ENCODE measurements at places on chromosomes 7 and 10.

DNA sequence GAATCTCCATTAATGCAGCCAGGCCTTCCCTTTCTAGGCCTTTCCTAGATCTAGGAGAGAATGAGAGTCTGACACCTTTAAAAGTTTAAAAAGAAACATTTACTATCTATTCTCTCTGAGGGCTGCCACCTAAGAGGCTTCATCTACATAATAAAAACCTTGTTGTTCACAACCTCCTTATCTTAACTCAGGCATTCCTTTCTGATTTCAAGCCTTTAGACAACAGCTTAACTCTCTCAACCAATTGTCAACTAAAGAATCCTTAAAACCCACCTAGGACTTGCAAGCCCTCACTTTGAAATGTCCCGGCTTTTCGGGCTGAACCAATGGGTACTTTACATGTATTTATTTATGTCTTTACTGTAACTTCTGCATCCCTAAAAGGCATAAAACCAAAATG is 64.3 kb upstream of the RET start:
- DNase-seq = no peak

GRCh38 chr10:62433181-62433692 is 59.1 kb downstream of the ZNF365 start:
- peak; percentile 50 for DNase-seq

GRCh38 chr7:151306860-151307259 is 34.8 kb upstream of the NUB1 start:
- no peak for DNase-seq

- no peak for DNase-seq
Measured at GRCh38 chr10:86375204-86375603, 8.6 kb upstream of the GRID1 start.

GRCh38 chr7:139720186-139720585 is 57.6 kb downstream of the HIPK2 start:
- no peak for DNase-seq

DNA sequence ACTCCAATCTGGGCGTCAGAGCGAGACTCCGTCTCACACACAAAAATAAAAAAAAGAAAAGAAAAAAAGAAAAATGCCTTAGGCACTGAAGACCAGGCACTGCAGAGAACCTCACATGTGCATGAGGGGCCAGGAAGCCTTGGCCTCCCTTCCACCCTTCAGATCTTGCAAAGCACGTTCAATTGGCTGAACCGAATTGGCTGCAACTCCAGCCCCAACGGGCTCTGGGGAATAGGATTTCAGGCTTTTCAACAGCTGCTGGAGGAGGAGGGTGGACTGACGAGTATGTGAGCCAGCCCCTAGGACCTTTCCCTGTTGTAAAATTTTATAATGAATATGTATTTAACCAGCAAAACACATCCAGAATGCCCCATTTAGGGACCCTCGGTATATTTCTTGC is 16.7 kb downstream of the TMEM120A start:
- no peak for DNase-seq

DNA sequence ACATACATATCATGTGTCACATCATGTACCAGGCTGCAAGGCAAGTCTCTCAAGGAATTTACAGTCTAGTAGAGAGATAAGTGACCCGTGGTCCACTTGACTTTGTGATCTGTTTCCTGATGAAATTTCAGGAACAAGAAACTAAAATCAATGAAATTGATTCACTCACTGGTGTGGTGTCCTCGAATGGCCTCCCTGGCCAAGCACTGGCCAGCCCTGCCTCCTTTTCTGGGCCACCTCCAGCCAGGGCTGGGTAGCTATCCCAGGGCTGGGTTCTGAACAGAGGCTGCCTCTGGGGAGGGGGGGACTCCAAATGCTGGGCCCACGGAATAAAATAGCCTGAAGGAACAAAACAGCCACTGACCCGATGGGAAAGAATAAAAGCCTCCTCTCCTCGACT is 182.2 kb downstream of the HERPUD2 start:
- DNase-seq = no peak

DNA sequence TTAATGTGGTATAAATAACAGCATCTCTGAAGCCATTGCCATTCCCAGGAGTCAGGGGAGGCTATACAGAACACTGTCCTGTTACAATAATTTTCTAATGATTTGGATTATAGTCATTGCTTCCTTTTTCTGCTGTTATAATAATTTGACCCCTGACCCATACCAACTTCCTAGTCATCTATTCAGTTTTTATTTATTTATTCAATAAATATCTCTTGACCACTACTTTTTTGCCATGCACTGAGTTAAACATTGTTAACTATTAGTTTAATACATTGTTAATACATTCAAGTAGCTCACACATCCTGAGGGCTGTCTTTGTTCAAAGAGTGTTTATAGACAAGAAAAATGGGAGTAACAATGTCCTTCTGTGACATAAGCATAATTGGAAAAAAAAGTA is 235.5 kb upstream of the MEOX2 start:
- DNase-seq = no peak

GRCh38 chr7:114414156-114415063 is at the start of gene FOXP2:
TSS of gene FOXP2 (plus strand) at chr7:114414815. CDS start at chr7:114426512, 11,697 bp downstream.
- DNase-seq = no peak

GRCh38 chr7:116395141-116395791 is 104.3 kb upstream of the CAV2 start:
- no peak for DNase-seq

DNA sequence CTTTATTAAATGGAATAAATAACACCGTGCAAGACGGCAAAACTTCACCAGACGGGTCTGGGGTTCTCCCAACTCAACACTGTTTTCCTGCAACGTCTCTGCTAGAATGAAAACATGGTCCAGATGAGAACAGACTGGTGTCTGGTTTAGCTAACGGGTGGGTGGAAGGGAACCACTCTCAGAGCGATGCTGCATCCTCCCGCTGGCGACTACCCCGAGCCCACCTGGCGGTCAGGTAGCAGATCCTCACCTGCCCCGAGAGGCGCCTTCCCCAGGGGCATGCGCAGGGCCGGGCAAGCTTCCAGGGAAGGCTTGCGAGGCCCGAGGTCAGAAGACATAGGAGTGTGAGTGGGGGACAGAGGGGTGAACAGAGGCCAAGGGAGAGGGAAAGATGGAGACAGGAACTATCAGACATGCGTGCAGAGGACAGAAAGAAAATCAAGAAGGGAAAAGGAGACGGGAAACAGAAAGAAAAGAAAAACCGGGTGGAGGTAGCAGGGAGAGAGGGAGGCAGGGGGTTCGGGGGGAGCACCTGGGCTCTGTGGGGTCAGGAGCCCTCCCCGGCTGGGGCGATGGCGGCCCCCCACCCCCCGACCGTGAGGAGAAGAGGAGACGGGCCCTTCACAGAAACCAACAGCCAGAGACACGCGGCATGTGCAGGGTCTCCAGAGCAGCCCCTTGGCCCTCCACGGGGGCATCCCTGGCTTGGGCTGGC is 222.0 kb downstream of the MAD1L1 start:
- DNase-seq = no peak

DNA sequence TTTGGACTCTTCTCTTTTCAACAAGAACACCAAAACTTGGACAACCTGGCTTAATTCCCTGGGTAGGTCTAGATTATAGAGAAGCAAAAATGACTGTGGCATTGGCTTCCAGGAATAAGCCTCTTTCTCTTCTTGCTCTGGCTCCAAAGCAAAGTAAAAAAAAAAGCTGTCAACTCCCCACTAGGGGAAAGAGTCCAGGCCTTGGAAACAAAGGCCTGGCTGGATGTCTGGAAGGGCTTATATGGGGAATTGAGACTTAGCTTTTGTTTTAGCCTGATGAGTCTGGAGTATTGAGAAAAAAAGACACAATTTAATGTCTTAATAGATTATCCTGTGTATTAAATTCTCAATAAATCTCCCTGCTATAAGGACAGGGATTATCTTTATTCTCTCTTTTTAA is 300.6 kb downstream of the SORCS3 start:
- no peak for DNase-seq

GRCh38 chr10:109976681-109977080 is 31.1 kb upstream of the ADD3 start:
- DNase-seq = no peak
